ENCODE measurements at places on chromosomes 6 and 20.

DNA sequence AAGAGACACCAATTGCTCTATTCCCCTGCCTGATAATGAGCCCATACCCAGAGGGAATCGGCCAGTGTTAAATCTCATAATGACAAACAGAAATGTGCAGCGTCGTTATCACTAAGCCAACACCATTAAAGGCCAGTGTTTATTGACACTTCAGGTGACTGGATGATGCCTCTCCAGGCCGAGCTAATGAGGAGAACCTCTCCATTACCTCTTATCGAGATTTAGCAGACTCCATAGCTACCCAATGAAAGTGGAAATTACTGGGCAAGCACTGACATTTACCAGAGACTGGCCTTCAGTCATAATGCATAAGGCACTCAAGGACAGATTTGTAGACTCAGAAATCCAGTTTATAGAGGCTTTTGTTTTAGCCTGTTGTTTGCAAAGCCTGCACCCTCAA, 669.5 kb downstream of the MAFB start:
- no peak for DNase-seq

- no peak for DNase-seq
These were observed 164.5 kb downstream of the GRM4 start for GRCh38 chr6:33981421-33981820.

DNA sequence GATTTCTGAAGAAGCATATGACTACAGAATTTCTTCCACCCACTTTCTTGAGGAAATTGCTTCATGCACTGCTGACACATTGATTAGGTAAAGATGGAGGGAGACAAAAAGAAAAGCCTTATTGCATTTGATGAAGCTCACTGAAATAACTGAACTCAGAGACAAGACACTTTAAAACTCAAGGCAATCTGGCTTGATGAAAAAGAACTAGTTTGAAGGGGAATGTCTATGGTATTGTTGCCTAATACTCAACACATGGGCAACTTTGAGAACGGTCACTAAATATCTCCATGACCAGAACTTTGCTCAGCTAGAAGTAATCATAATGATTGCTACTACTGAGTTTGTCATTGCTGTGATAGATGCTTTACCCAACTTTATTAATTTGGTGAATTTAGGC, 38.1 kb downstream of the HTR1B start:
- no peak for DNase-seq

GRCh38 chr6:160789263-160790027, 87.4 kb downstream of the PLG start:
- DNase-seq: no peak

DNA sequence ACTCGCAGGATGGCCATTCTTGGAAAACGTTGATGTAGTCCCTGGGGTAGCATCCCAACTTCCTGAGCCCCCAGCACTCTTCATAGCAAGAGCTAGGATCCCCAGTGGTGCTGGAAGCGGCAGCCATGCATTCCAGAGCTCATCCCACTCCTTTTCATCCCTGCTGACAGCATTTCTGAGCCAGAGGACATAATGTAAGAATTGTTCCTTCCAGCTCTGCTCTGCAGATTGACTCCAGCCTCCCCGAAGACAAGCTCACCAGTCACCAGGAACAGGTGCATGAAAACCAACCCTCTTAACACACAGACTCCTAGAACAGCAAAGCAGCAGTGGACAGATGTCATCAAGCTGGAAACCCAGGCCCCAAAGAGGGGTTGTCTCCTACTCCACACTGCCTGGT, 3.8 kb downstream of the SLC13A3 start:
- DNase-seq: no peak

DNA sequence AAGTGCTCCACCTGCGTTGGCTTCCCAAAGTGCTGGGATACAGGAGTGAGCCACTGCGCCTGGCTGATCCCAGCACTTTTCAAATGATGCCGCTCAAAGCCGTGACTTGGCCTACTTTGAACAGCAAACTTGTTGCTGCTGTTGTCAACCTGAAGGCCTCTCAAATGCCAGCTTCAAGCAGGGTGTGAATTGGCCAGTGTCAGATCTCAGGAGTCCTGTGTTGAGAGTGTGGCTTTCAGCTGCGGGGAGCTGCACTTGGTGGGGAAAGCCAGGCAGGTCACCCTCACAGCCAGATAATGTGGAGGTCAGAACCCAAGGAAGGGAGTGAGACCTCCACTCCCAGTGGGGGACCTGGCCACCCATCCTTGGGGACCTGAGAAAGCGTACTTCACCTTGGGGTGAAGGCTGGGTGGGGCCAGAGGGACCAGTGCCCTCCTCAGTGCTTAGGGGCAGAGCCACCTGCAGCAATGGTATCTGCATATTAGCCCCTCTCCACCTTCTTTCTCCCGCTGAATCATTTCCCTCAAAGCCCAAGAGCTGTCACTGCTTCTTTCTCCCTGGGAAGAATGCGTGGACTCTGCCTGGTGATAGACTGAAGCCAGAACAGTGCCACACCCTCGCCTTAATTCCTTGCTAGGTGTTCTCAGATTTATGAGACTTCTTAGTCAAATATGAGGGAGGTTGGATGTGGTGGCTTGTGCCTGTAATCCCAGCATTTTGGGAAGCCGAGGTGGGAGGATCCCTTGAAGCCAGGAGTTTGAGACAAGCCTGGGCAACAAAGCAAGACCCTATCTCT, 19.1 kb upstream of the PANK2 start:
- no peak for DNase-seq

GRCh38 chr6:56299916-56300315, 52.5 kb upstream of the COL21A1 start:
- DNase-seq: no peak

- DNase-seq: no peak
These were observed 10.2 kb downstream of the CASS4 start for GRCh38 chr20:56422076-56422823.

All from CD4-positive, alpha-beta T cell treated with Interleukin-6 at 100 ng/mL for 8 hours (primary cell).